PC-9 (cell line): ENCODE measurements at places on chromosomes 4 and X.

DNA sequence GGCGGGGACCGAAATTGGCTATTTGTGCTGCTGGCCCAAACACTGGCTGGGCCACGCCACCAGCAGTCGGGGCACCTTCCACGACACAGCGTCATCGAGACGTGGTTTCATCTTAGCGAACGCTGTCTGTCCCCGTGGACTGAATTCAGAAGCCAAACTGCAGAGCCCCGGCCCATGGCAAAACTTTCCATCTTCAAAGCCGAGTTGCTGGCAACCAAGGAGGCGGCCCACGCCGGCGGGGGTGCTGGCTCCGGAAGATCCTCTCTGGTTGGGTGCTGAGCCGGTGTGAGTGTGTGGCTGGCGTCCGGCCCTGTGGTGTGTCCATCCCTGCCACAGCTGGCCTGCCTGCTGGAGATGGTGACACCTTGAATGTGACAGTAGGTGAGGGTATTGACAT lies 96.6 kb upstream of the ADRA2C start:
- DNase-seq: no peak

- no peak for DNase-seq
Observed at GRCh38 chr4:77209936-77210335, 52.9 kb downstream of the CCNG2 start.

GRCh38 chrX:71214604-71215337 lies 8.3 kb upstream of the GJB1 start:
- DNase-seq: no peak

GRCh38 chrX:5823903-5824302 lies 404.8 kb downstream of the NLGN4X start:
- no peak for DNase-seq

DNA sequence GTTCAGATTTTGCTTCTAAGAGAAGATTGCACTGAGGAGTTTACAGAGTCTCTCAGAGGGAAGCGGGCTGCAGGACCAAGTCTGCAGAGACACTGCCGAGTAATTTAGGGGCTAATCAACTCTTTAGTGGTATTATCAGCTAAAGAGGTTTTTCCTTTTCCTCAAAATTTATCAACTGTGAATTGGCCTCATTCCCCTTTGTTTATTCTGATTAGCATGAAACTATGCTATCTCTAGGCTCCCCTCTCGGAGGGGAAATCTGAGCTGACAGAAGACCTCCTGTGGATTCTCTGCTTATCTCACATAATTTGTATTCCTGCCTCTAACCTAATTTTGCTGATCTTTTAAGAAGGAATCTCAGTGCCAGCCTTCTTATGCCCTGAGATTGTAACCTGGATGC lies 201.0 kb downstream of the DCTD start:
- no peak for DNase-seq

DNA sequence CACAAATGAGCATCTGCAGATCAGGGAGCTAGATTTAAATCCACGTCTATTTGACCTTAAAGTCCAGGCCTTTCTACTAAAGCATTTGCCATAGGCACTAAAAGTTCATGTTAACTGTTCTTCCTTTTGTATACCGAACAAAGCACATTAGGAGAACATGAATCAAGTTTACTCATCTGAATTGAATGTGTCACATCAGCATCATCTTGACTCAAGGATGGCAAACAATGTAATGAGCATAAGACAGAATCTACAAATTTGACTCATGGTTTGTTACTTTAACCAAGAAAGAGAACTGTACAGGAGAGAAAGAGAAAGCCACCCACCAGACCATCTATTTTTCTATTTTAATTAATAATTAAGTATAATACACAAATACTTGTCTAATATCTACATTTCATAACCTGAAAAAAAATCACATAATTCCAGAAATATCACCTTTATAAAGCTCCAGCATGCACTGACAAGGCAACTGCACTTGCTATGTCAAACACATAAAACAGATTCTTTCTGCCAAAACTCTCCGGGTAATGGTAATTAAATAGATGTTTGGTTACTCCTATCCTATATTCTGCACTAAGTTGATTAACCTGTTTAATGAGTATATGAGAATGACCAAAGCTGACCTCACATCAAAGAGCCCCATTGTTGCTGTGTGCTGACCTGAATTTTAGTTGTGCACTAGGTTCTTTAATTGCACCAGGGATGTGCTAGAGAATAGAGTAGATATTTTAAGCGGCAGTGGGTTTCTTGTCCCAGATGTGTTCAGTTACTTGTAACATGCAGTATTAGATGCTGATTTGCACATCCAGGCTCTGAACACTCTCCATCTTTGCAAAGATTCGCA lies 42.5 kb upstream of the LEF1 start:
- DNase-seq: no peak

DNA sequence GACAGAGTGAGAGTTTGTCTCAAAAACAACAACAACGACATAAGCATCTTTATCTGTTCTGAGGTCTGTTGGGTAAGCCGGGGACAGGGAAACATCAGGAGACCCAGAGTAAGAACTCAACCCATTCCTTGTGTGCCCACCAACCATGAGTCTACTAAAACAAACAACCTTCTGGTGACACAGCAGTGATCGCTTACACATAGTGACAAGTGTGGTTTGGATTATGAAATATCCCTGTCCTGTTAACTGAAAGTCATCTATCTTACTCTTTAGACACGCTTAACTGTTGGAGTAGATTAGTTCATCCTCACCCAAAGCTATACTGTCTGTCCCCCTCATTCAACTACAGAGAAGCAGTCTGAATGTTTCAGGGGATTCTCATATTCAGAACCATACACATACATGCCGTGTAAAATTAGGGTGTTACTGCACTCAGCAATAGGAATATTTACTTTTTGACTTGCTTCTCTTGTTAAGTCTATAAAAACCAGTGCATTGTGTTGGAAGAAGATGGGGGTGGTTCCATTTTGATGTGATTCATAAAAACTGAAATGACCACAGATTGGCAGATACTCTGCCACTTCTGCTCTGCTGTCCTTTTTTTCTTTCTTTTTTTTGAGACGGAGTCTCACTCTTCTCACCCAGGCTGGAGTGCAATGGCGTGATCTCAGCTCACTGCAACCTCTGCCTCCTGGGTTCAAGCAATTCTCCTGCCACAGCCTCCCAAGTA lies 27.4 kb downstream of the PHKA2 start:
- DNase-seq: no peak

DNA sequence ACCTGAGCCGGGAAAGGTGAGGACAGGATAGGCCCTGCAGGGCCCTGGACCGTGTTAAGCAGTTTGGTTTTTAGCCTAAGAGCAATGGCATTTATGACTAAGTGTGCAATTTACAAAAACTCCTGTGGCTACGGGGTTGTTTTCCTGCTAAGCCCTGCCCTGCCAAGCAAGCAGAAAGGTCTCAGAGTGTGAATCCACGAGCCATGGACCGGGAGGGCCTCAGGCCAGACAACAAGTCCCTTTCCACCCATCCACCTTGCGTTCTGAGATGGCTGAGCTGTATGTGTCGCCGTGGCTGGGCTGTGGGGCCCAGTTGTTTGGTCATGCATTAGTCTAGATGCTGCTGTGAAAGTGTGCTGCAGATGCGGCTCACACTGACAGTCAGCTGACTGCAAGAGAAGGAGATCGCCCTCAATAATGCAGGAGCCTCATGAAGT lies 33.9 kb upstream of the AFAP1 start:
- DNase-seq: peak; percentile 87

DNA sequence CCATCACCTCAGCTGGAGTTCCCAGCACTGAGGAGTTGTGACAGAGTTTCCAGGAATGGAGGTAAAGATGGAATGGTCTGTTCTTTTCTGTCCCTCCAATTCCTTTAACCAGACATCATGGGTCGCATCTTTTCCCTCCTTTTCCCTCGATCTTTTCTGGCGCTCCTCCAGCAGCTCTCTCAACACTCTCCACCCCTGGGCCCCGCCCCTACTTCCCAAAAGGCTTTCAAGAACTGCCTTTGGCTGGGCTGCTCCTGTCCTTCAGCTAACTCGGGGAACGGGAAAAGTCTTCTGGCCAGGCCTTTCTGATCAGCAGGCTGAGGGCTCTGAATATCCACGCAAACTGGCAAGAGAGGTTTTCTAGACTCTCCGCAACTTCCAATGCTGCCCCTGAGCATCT lies 34.0 kb downstream of the UTP14A start:
- DNase-seq: no peak

DNA sequence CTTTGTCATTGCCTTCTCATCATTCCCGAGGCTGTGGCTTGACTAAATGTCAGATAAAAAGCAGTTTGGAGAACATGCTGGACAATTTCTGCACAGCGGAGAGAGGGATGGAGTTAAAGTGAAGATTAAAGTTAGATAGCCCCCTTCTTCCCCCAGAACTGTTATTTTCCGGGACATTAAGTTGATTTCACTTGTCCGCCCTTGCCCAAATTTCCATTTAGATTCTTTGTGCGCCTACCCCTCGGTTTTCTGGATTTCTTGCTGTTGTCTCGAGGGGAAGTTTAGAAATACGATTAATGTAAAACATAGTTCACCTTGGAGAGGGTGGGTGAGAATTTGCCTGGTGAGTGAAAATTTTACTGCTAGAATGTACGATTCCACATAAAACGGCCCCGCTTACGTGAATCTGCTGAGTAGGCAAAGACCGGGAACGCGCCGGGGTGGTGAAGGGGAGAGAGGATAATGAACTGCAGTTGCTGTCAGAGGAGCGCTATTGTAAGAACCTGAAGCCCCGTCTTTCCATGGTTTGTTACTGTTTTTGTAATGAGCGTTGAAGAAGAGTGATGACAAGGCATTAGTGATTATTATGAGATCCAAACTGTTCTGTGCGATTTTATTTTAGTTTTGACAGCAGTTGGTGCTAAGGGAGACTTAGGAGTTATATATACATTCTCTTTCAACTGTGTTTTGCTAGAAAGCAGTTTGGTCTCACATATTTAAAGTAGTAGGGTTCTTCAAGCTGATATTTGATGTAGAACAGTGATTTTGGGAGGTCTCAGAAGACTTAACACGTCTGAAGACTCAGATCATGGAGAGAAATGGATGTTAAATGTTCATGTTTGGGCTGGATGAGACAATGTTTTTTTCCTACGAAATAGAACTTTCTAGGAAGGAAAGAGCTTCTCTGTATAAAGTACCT lies 73.0 kb downstream of the AFF1 start:
- peak; percentile 22 for DNase-seq

DNA sequence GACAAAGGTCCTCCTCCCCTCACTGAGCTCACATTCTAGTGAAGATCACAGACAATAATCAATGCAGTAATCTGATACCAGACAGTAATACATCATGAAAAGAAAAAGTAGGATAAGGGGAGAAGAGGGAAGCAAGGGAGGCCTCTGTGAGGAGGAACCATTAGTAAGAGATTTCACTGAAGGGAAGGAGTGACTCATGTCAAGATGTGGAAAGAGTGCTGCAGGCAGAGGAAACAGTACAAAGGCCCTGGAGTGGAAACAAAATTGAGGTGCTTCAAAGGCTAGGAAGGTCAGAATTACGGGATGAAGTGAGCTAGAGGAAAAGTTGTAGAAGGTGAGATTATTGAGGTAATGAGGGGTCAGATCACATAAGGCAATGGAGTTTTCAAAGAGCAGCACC lies 38.1 kb downstream of the LAMTOR3 start:
- no peak for DNase-seq

- DNase-seq: no peak
Observed at GRCh38 chrX:19840899-19841648, 46.3 kb downstream of the SH3KBP1 start.

DNA sequence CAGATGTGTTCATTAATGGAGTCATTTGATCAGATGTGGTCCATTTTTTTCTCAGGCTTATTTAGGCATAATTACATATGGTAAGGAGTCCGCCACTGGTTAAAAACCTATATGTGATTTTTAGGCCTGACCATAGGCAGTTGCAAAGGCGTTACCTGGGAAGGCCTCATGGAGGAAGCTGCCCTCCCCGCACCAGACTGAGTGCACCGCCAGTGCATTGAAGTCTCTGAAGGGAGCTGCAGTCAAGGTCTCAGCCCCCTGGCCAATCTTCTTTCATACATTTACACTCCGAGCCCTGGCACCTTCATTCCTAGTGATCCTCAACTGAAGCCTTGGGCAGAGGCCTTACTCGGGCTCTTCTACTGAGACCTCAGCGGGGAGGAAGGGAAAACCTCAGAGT lies 898.2 kb upstream of the AGA start:
- DNase-seq: no peak

- DNase-seq: peak; percentile 68
Observed at GRCh38 chrX:71081330-71082123, 13.4 kb upstream of the SNX12 start.

DNA sequence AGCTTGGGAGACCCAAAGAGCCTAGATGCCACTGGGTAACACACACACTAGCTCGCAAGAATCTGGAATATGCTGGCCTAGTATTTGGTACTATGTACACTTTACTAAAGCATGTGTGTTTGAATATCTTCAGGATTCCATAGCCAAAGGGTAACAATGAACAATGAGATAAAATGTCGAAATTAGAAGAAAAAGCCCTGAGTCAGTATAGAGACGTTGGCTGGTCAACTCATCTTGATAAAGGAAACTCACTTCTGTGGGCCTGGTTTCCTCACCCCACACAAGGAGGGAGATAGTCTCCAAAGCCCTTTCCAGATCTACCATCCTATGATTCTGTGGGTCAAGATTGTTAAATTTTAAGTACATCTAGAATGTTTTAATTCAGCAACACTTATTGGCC lies 6.9 kb downstream of the ZDHHC9 start:
- DNase-seq: no peak

DNA sequence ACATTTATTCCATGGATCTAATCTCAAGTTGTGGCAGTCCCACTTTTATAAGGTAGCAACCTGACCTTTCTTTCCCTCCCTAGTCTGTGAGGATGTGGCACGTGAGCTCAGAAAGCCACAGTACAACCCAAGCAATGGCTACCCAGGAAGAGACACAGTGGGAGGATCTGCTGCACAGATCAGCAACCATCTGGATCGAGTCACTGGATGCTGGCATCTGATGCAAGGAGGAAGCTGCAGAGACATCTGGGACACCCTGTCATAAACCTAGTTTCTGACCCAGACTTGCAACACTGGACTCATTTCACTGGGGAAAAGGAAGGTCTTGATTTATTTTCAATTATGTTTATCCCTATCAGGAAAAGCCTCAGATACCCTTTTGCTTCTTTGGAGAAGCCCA lies 327.1 kb downstream of the PAPSS1 start:
- DNase-seq: no peak

- DNase-seq: no peak
Observed at GRCh38 chr4:85571008-85571407, 96.1 kb downstream of the ARHGAP24 start.

DNA sequence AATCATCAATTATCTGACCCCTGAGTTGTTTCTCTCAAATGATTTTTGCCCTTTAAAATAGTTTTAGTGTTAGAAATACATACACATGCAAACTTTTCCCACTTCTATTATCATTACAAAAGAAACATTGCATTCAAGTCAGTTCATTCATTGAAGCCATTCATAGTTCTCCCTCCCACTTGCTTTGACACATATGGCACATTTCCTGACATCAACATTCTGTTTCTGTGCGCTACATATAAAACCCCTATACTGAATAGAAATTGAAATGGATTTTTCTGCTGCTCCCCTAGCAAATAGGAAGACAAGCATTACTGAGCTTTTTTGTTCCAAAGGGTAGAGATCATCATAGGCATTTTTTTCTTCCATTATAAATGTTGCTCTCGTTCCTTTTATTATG lies 497.9 kb upstream of the PCDH10 start:
- DNase-seq: no peak
